ENCODE measurements at places on chromosomes 7 and 10.

DNA sequence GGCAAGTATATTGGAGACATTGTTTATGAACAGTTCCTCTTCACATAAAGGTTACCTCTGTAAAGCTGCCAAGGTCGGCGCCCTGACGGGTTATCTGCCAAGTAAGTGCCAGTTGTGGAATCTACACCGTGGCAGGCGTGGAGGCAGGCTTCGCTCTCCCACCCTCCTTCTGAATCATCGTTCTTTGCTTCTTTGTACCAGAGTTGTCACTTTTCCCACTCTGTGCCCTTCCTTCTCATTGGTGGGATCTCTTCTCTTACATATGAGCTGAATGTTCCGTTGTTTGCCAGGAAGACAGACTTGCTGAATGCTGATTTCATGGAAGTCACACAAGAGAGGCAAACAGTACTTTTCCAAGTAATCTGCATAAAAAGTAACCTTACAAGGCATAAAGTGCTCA, 40.6 kb upstream of the PTPRZ1 start:
- DNase-seq = no peak

DNA sequence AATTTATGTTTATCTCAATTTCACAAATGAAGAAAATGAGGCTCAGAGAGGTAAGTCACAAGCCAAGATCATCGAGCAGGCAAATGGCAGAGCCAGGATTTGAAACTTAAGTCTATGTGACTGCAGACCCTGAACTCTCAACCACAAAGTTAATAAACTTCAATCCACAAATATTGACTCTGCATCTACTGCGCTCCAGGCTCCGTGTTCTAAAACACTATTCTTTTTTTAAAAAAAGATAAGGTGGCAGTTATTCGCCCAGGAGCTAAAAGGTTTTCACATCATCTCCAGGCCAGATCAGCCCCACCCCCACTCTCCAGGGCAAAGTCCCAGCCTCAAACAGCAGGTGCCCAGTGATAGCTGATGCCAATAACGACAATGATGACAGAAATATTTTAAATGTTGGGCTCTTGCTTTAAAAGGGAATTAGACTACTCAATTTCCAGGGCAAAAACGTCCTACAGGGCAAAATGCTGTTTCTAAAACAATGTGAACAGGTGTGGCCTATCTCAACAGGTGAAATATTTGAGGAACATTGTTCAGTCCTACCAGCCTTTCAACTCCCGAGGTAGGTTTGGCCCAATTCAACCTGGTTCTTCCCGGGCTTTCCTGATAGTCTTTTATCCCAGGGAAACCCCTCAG, 85.2 kb downstream of the SORBS1 start:
- DNase-seq = no peak

GRCh38 chr7:143434660-143435059, 8.6 kb upstream of the TAS2R60 start:
- DNase-seq = no peak

DNA sequence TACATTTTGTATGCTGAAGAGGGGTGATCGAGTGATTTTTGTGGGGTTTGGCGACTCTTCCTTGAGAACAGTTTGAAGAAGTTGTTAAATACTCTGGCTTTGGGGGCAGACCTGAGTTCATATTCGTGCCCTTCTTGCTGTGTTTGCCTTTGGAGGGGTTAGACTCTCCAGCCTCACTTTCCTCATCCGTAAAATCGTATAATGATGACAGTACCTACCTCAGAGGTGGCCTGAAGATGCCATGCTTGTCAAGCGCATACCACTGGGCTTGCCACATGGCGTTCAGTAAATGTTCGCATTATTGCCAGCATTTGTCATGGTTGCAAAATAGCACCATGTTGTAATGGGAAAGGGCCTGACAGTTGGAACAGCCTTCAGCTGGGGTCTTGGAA, 1.3 kb downstream of the STK17A start:
- DNase-seq = peak; percentile 52

DNA sequence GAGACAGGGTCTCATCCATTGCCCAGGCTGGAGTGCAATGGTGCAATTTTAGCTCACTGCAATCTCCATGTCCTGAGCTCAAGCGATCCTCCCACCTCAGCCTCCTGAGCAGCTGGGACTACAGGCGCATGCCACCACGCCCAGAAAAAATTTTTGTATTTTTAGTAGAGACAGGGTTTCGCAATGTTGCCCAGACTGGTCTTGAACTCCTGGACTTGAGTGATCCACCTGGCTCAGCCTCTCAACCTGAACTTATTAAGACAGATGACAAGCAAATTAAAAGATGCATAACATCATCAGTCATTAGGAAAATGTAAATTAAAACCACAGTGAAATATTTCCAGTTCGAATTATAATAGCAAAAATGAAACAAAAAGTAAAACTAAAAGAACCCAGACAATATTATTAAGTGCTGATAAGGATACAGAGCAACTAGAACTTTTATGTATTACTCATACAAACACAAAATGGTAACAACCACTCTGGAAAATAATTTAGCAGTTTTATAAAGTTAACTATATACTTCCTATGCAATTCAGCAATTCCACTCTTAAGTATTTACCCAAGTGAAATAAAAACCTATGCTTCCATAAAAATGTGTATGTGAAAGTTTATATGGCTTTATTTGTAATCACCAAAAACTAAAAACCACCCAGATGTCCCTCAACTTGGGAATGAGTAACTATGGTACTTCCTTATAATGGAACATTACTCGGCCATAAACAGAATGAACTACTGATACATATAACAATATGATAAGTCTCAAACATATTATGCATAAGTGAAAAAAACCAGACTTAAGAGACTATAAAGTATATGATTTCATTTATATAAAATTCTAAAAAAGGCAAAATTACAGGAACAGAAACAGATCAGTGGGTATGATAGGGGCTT, 15.3 kb downstream of the ZFAND4 start:
- DNase-seq = no peak

DNA sequence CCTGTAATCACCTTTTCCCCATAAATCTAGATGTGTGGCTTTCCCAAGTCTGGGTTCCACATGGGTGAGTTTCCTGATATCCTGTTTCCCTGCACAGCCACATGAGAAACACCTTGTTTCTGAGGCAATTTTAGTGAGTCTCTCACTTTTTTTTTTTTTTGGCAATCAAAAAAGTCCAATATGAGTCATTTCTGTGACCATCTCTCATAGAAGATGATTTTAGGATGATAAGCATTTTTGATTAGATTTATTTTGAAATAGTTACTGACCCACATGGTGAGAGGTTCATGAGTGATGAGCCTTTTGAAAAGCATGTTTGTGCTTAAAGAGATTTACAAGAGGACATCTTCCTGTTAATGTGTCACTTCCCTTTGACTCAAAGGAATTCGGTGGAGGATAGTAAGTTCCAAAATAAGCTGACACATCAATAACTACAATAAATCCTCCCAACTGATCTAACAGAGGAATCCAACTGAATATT, 464.0 kb downstream of the INHBA start:
- DNase-seq = no peak

GRCh38 chr10:79171504-79171903, 102.7 kb downstream of the ZMIZ1 start:
- no peak for DNase-seq

GRCh38 chr10:88289342-88289741, 293.8 kb downstream of the RNLS start:
- no peak for DNase-seq

DNA sequence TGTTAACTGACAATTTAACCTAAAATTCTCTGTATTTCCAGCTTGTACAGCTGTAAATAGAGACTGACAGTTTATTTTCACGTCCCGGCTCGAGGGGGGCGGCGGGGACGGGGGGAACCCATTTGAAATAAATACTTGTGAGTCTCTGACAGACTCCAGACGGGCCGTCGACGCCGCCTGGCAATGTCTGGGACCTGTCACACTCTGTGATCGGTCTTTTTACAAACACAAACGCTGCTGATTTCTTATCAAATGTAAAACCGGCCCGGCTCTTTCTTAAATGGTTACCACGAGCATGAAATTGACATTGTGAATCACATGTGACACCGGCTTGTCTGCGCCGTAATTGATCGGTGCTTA, 57.0 kb downstream of the UNCX start:
- DNase-seq = no peak

DNA sequence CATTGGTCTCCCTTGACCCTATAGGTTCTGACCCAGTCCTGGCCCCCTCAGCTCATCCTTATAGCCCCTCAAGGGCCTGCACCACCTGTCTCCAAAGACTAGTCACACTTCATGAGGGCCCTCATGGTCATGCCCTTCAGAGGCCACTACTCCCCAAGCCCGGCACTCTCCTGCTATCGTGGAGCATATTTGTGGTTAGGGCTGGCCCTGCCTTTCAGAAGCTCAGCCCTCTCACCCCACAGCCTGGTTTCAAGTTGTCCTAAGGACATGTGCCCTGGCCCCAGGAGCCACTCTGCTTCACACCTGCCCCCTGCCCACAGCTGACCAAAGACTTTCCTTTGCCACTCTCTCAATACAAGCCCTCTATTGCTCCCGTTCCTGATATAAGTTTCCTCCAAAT, 60.3 kb upstream of the LBX1 start:
- no peak for DNase-seq
